ENCODE measurements at places on chromosomes 2 and 18.

DNA sequence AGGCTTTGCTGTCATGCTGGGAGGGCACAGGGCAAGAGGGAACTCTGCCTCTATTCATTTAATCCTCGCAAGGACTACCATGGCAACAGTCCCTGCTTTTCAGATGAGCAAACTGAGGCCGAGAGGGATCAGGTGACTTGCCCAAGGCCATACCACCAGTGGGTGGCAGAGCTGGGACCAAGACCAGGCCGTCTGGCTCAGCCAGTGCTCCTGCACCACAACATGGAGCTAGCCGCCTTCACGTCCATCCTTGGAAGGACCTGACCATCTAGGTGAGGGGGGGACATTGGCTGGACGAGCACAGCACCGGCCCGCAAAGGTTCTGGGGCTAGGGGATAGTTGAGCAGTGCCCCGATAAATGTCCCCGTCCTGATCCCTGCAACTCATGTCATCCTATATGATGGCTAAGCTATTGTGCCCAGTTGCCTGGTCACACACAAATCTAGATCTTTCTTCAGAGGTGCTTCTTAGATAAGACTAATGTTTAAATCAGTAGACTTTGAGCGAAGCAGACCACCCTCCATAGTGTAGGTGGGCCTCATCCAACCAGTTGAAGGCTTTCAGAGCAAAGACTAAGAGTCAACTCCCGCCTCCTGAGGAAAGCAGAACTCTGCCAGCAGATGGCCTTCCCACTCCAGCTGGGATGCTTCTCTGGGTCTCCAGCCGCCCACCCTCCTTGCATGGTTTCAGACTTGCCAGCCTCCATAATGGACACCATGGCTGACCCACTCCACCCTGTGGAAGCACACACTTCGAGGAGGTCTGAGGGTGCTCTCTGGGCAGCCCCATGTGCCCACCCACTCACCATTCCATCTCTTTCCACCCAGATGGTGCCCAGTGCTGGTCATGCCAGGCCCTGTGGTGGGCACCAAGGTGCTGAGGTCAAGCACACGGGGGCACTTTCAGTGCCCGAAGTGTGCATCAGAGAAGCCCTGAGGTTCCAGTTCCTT lies 214.8 kb upstream of the RAB6C start:
- DNase-seq, result no peak

DNA sequence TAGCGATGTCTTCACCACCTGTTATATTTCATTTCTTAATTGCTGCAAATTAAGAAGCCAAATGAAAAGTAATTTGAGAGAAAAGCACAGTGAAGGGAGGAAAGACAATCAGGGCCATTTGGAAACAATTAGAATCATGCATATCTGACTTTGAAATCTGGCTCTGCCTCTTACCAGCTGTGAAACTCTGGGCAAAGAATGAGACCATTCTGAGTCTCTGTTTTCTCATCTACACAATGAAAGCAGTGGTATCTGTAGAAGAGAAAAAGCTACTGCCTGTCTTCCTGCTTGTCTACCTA lies 334.5 kb upstream of the CYRIA start:
- no peak for DNase-seq

DNA sequence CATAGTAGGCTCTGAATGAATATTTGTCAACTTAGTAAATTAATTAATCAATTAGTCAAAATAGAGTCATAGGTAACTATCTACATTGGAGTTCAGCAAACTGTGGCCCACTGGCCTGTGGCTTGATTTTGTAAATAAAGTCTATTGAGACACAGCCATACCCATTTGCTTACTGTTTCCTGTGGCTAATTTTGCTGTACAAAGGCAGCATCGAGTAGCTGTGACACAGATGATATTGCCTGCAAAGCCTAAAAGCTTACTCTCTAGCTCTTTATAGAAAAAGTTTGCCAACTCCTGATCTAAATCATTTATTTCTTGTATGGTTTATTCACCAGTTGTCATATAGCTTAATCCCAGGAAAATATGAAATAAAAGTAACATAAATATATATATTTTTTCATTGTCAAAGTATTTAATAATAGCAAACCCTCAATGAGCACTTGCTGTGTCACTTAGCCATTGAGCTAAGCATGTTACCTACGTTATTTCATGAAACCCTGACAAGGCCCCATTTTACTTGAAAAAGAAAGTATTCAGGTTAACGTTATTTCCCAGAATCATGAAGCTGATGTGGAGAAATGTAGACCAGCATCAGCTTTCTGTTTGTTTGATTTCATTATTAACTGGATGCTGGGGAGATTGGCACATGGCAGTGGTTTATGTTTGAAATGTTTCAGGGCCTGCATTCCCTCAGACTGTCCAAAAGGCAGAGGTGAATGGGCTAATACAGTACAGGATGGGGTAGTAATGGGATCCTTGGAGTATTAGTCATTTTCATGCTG lies 69.6 kb downstream of the ICOS start:
- DNase-seq, result no peak

DNA sequence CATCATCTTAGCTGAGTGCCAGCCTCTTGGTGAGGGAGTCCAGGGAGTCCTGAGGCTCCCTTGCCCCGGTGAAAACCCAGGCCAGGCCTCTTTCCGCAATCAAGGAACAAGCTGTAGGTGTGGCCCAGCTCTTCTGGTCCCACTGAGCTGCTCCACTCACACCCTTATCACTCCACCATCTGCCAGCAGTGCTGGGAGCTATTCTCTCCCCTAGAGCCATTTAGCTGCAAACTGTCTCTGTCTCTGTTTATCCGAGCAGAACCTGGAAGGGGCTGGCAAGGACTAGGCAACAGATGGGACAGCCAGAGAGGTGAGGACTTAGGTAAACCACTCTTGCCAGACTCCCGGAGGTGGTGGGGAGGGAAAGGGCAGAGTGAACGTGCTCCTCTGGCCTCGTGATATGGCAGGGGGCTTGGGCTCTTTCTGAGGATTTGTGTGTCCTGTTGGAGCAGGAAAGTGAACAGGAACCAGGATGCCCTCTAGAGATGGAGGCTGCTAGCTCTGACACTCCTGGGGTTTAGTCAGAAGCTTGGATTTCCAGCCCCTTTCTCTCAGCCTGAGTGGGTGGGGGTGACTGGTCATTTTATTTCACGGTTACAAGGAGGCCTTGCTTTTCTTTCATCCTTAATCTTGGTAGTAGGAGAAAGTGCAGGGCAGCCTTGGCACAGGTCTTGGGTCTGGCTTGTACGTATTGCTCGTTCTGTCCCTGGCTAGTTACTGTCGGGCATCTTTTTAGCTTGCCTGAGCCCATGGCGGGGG lies 19.6 kb downstream of the B3GNT2 start:
- no peak for DNase-seq

GRCh38 chr18:33923980-33924379 lies 300.7 kb downstream of the NOL4 start:
- DNase-seq, result no peak

DNA sequence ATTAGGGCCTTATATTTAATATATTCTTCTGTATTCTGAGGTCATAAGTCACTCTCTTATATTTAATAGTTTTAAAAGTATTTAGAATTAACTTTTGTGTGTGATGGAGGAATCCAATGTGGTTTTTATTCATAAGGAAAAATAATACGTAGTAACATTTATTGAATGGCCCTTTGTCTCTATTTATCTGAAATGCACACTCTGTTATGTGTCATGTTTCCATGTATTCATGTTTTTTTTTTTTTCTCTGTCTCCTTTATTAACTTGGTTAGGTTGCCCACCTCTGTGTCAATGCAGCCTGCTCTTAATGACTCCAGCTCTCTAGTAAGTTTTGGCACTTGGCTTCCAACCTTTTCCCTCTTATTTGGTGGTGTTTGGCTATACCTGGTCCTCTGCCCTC lies 33.8 kb downstream of the RNF144A start:
- DNase-seq, result no peak

- DNase-seq, result no peak
Measured at GRCh38 chr2:30106543-30106942, 40.3 kb upstream of the YPEL5 start.

- no peak for DNase-seq
Measured at GRCh38 chr18:36194600-36195315, 7.5 kb downstream of the MOCOS start.

DNA sequence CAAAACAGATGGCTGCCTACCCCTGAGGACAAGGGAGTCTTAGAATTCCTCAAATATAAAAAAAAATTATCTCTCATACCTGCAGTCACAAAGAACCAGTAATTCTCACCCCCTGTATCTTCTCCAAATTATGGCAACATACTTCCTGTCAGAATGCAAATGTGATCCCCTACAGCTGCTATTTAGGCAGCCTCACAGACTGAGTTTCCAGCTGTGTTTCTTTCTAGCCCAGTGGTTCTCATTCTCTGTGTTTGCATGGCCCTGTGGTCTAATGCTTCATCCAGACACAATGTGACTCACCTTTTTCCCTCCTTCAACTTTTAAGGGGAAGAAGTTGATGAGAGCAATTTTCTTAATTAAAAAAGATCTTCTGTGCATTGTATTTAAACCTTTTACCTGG lies 726.3 kb downstream of the TSN start:
- DNase-seq, result no peak

DNA sequence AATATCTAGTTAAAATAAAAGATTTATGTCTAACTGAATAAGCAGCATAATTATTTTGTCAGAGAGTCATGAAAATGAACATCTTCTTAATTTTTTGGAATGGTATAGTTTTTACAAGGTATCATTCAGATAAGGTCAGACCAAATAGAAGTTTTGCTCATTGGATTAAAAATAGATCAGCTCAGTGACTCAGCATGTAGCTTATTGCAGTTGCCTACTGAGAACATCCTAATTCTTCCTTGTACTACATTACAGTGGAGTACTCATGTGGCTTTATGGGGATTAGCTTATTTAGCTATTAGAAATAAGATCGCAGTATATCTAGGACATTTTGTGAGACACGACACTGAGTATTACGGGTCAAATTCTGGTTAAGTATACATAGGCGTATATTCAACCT lies 38.2 kb upstream of the PPM1B start:
- DNase-seq, result no peak

DNA sequence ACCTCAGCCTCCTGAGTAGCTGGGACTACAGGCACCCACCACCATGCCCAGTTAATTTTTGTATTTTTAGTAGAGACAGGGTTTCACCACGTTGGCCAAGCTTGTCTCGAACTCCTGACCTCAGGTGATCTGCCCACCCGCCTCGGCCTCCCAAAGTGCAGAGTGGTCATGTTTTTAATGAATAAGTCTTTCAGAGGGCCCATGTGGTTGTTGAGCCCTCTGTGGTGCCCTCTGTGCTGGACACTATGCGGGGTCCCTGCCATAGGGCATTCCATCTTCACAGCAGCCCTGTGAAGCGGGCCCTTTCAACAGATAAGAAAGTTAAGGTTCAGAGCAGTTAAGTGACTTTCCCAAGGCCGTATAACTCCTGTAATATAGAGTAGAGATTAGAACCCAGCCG lies 25.9 kb downstream of the MYO7B start:
- no peak for DNase-seq

DNA sequence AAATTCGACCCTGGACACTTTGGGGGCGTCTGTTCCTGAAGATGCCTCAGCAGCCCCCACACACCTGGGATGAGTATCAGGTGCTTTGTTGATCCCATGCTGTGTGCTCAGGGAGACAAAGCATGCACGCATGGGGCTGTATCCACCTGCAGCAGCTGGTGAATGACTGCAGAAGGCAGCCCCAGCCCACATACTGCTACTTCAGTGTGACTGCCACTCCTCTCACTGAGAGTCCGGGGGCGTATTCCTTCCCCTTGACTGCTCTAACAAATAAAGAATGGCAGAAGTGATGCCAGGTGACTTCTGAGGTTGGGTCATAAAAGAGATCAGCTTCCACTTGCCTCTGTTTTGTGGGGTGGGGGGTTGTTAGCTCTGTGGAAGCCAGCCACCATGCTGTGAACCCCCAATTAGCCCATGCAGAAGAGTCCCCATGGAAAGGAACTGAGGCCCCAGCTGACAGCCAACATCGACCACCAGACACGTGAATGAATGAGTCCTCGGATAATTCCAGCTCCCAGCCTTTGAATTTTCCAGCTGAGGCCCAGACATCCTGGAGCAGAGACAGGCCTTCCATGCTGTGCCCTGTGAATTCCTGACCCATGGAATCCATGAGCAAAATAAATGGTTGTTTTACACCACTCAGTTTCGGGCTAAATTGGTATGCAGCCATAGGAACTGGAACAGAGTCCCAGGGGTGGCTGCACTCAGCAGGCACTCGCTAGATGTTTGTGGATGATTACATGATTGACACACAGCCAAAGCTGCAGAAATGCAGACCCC lies 289.3 kb downstream of the CELF4 start:
- no peak for DNase-seq

GRCh38 chr2:26273501-26273900 lies 28.8 kb downstream of the HADHB start:
- DNase-seq, result no peak

GRCh38 chr2:51299370-51299769 lies 267.4 kb upstream of the NRXN1 start:
- DNase-seq, result no peak

DNA sequence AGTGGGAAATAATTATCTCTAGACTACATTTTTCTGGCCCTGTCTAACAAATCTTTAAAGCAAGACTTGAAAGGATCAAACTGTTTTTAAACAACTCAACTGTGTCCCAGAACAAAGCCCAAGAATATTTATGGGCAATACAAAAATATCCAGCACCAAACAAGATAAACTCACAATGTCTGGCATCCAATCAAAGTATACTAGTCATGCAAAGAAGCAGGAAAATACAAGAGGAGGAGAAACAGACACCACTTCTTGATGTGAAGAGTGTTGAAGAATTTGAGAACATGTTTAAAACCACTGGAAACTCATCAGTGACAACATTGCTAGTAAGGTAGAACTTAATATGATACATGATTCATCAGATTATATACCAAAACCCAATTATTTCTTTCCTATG lies 66.1 kb upstream of the CDC42EP3 start:
- no peak for DNase-seq

DNA sequence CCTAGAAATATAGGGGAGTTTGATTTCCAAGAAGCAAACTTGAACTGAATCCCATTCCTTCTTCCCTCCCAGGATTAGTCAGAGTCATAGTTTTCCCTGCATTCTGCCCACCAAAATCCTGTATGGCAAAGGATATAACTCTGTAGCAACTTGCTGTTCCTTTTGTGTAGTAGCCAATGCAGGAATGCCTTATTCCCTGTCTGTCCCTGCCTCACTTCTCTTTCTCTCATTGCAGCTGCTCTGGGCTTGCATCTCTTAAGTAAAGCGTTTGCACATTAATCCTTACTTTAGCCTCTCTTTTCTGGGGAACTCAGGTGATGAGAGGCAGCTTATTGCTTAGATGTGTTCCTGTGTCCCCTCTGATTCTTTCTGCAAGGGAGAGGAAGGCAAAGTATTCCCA lies 333.1 kb upstream of the VWC2L start:
- no peak for DNase-seq

- no peak for DNase-seq
Measured at GRCh38 chr2:151860613-151861146, 32.5 kb upstream of the ARL5A start.

DNA sequence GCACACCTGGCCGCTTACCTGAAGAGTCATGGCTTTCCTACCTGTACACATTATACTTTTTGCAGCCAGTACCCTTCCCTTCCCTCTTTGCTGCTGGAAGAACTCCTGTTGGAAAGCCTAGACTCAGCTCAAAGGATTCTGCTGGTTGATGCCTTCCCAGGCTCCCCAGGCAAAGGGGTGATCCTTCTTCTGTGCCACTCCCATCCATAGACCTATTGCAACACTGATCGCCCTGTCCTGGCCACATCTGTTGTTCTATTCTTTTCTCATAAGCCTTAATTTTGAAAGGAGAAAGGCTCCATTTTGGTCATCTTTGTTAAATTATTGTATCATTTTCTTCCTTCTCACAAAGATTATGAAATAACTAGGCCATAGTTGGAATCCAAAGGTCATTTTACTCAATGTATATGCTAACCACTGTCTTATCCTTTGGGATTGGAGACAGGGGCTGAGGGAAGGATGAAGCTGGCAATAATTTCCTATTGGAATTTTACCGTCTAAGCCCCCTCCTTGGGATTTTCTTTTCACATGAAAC lies 3.4 kb upstream of the PRKCE start:
- DNase-seq, result no peak
